Central memory CD4-positive, alpha-beta T cell (primary cell): ENCODE measurements at places on chromosomes 7 and 10.

DNA sequence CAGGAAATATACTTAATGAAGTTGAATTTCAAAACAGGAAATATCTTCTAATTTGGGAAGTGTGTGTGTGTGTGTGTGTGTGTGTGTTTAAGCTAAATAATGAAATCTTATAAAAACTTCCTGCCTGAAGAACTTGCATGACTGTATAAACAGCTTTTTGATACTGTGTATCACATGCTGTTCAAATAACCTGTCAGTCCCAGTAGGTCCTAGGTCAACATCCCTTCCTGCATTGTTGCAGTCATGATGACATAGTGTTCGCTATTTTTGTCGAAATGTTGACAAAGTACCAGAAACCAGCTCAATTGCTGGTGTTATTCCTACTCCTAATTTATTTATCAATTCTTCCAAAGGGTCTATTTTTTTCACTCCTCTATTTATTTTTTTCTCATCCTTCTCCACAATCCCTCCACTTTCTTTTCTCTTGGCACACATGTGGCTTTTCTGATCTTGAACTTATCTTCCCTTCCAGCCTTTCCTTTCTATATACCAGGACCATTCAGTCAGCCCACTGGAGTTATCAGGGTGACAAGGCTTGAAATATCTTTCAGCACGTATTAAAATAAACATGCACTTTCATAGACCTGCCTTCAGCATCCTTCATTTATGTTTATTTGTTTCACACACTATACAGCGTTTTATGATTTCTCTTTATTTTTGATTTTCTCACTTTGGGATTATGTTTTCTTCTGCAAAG lies 115.8 kb downstream of the PLXDC2 start:
- DNase-seq = no peak

DNA sequence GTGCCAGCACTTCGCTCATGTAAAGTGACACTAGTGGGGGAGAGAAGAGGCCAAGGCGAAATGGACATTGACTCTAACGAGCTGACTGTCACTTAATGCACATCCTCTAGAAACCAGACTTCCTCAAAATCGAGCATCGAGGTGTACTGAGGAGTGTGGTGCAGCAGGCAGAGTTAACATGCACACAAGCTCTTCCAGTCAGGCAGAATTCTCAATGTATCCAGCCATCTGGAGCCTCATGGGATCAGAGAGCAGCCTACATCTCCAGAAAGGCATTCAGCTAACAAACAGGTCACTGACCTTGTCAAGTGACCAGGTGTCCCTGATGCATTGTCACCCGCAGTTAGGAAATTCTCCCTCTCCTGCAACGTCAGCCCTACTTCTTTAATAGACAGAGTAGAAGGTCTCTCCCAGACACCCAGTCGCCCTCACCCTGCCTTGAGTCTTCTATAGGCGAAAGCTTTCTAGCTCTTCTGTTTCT lies 259.8 kb upstream of the AOAH start:
- DNase-seq = no peak

DNA sequence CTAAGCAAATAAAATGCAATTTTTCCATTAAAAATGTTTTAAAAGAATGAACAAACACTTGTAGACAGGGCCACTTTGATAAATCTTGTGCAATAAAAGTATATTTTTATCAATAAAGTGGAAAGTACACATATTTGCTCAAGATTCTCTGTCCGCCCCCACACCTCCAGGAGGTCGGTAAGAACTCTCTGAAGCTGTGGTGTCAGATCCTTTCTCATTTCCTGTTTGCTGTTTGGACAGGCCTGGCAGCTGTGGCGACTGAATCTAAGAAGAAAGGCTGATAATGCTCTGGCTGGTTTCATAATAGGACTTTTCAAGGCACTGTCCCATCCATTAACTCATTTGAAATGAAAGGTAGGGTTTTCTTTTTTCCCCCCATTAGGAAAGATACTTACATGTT lies 15.3 kb upstream of the ASB4 start:
- DNase-seq = no peak

- DNase-seq = peak; percentile 35
Measured at GRCh38 chr7:139776486-139777132, 1.2 kb downstream of the HIPK2 start.

- DNase-seq = no peak
Measured at GRCh38 chr7:119842786-119843185, 430.2 kb upstream of the KCND2 start.

DNA sequence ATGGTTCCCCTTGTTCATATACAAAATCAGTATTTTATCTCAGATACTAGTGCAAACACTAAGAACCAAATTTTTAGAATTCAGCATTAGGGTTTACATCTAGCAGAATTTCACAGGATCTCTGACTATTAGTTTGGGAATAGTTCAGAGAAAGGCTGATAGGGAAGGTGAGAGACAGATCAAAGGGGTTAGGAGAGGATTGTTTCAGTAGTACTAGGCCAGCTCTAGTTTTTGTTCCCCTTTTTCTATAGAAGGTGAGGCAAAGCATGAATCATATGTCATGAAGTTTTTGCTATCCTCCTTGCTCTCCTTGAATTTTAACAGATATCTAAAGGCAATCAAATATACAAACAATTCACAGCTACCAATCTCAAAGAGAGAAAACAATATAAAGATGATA lies 26.1 kb upstream of the CTNNA3 start:
- DNase-seq = no peak

GRCh38 chr10:114748241-114748640 lies 73.3 kb upstream of the FHIP2A start:
- no peak for DNase-seq

- no peak for DNase-seq
Measured at GRCh38 chr10:33820531-33820930, 486.1 kb upstream of the NRP1 start.

DNA sequence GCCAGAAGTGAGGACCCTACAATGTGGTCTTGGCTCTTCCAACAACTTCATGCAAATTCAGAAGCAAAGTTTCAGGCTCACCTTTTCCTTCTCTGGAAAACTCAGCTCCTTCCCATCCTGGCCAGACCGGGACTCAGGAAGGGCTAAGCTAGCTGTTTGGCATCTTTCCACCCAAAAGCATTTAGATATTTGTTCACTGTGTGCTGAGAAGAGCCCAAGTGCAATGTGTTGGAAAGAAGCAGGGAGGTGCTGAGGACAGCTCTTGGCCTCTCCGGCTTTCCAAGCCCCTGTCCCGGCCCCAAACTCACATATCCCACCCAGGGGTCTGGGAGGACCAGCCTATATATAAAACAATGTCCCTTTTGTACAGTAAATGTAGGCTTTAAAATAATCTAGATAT lies 44.5 kb downstream of the MKI67 start:
- DNase-seq = no peak

GRCh38 chr10:34024693-34025425 lies 690.4 kb upstream of the NRP1 start:
- DNase-seq = no peak

- DNase-seq = no peak
Measured at GRCh38 chr7:157487046-157487770, 150.4 kb downstream of the DNAJB6 start.

DNA sequence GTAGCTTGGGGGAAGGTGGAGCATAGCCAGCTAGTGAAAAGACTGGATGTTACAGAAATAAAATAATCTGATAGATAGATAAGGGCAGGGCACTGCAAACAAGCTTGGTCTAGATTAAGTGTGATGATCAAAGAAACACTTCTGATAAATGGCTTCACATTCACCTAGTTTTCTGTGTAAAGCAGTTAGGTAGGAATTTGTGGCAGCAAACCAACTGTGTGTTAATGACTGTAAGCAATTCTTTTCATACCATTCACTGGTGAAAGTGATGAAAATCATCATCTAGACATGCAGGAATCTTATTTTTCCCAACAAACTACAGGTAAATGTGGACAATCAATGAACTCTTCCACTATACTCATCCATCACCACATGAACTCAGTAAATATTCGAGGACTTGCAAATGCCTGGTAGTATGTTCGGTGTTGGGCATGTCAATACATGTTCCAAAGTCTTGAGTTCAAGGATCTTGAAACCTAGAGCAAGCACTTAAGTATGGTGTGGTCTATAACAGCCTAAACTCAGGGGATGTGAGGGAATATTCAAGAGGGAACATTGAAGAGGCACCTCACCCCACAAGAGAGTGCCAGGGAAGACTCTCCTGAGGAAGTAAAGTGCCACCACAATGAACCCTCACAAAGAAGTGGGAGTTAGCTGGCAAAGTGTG lies 20.5 kb downstream of the PON3 start:
- DNase-seq = no peak

DNA sequence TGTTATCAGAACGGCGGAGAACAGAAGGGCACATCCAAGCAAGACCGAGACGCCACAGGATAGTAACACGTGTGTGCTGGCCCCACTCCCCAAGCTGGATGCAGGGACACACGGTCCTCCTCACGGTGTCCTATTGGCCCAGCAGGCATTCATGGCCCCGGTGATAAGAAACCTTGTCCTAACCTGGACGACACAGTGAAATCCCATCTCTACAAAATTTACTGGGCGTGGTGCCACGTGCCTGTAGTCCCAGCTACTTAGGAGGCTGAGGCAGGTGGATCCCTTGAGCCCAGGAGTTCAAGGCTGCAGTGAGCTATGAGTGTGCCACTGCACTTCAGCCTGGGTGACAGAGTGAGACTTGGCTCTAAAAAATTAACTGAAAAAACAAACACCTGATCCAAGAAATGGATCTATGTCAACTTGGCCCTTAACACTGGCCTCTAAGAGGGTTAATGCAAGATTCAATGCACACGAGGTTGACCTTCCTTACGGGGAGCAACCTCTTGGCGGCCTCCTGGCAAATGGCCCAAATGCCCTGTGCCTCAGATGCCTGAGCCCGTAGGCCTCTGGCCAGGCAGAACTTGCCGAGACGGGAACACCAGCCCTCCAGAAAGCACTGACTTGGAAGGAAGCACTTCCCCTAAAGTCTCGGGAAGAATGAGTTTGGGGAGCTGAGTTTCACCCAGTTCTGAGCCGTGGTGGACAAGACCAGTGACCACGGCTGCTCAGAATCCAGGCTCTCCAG lies 72.3 kb downstream of the ZRANB1 start:
- DNase-seq = no peak

DNA sequence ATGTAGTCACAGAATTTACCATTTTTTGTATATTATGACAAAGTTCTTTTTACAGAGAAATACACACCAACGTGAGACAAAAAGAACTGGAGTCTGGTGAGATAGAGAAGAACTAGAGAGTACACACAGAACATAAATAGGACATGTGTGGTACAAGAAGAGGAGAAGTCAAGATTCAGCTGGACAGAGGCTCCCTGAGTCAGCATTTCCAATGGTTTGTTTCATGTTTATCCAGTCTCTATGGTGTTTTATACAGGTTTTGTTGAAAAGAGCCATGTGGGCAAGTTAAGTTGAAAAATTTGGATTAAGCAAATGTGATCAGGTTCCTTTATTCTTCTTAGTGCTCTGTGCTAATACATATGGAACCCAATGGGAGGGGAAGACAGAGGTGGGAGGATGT lies 105.5 kb upstream of the AKR1E2 start:
- no peak for DNase-seq

- DNase-seq = no peak
Measured at GRCh38 chr7:77455321-77455720, 39.2 kb upstream of the GSAP start.

DNA sequence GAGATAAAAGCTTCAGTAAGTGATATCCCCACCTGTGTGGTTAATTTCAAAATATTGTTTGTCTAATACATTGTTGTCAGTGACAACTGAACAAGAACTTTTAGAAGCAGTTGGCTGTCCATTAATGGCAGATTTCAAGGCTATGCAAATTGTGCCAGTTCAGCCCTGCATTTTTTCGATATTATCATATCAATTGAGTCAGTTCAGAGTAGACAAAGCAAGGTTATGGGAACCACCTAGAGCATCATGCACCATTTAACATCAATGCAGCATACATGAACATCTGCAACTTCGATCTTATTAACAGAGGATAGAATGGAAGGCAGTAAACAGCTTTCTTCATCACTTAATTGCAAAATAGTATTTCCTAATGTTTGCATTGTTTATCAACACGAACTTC lies 180.7 kb upstream of the KAT6B start:
- DNase-seq = no peak

DNA sequence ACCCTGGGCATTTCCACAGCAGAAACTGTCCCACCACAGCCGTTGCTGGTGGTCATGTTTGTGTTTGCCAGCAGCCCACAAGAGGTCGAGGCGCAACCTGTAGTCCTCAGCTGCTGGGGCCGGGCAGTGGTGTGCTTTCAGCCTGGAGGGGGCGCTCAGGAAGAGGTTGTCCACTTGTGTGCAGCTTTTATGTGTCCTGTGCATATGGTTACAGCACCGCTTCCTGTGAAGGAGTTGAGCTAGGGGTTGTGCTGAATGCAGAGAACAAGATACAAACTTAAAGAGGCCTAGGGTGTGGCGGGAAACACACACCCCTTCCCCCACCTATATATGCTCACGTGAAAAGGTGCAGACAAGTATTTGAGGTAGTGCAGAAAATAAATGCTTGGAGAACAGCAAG lies 29.5 kb upstream of the PFKFB3 start:
- DNase-seq = peak; percentile 76

DNA sequence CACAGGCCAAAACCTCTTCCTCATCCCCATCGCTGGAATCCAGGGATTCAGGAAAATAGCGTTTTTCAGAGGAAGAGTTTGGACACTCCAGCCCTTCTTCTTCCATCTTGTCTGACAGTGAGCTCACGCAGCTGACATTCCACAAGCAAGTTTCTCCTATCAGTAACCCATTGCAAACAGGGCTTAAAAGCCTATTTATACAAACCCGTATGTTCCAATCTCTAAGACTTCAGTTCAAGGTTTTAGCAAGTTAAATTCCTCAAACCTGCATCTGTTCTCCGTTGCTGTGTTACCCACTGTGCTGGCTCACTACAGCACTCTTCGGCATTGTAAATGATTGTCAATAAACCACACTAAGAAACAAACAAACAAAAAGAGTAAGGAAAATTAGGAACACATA lies 373 bp downstream of the DHX32 start:
- no peak for DNase-seq

DNA sequence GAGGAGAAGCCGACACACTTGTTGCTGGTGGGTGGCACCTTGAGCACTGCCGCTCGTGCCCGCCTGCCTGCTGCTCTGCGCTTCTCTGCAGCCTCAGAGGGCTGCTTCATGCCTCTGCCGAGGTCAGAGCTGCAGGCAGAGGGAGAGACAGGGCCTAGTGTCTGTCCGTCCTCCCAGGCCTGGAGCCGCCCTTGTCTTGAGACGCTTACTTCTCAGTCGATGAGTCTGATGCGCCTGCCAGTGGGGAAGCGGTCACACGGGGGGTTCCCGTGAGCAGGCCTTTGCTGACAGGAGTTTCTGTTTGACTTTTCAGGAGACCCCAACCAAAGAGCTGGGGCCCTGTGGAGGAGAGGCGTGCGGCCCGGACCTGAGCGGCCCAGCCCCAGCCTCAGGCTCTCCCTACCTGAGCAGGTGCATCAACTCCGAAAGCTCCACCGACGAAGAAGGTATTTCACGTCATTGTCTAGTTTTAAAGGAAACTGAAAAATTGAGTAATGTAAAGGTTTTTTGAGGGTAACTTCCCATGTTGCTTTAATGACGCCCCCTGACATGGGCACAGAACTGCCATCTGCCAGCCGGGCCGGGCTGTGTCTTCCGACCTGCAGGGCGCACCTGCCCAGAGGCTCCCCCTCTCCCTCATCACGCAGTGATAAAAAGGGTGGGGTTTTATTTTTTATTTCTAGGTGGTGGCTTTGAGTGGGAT lies 7.8 kb upstream of the BHLHA15 start:
- no peak for DNase-seq

- no peak for DNase-seq
Measured at GRCh38 chr10:127875916-127876315, 16.8 kb downstream of the CLRN3 start.

GRCh38 chr7:105707967-105708762 lies 126.9 kb upstream of the EFCAB10 start:
- DNase-seq = no peak
